Activated CD8-positive, alpha-beta T cell treated with anti-CD3 and anti-CD28 coated beads for 36 hours (primary cell): ENCODE measurements at places on chromosomes 12 and 14.

DNA sequence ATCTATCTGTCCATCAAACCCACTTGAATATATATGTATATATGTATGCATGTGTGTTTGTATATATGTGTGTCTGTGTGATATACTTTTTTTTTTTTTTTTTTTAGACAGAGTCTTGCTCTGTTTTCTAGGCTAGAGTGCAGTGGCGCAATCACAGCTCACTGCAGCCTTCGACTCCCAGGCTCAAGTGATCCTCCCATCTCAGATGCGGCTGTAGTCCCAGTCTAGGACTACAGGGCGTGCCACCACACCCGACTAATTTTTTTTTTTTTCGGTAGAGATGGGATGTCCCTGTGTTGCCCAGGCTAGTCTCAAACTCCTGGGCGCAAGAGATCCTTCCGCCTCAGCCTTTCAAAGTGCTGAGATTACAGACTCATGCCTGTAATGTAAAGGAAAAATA lies 13.0 kb upstream of the APOBEC1 start:
- no peak overlapping the region for H3K4me3 ChIP-seq
- peaks cover 9% of the 10 kb centered on the region for H3K4me1 ChIP-seq
- no peaks in the 10 kb centered on the region for H3K36me3 ChIP-seq

GRCh38 chr12:131642771-131643170 lies 68.1 kb upstream of the SFSWAP start:
- no peaks in the 10 kb centered on the region for H3K4me1 ChIP-seq
- no peak overlapping the region for H3K4me3 ChIP-seq
- peaks cover 11% of the 10 kb centered on the region for H3K27me3 ChIP-seq
- no peak overlapping the region for H3K27ac ChIP-seq
- H3K36me3 ChIP-seq: no peaks in the 10 kb centered on the region

- no peaks in the 10 kb centered on the region for H3K4me1 ChIP-seq
- no peaks in the 10 kb centered on the region for H3K27me3 ChIP-seq
- H3K36me3 ChIP-seq: no peaks in the 10 kb centered on the region
- no peak for DNase-seq
- no peak overlapping the region for H3K4me3 ChIP-seq
These were observed 183.7 kb upstream of the NTF3 start for GRCh38 chr12:5248230-5248629.

- peaks cover 27% of the 10 kb centered on the region for H3K4me1 ChIP-seq
- H3K27ac ChIP-seq: peak overlapping the region; percentile 57
- H3K36me3 ChIP-seq: peaks cover 8% of the 10 kb centered on the region
- H3K27me3 ChIP-seq: no peaks in the 10 kb centered on the region
These were observed 75.0 kb downstream of the DIP2B start for GRCh38 chr12:50579757-50580267.

- no peak within 1 kb of the TSS for H3K27ac ChIP-seq
- DNase-seq: no peak
- no peaks in the 10 kb centered on the region for H3K27me3 ChIP-seq
- no peak within 1 kb of the TSS for H3K4me3 ChIP-seq
- H3K36me3 ChIP-seq: no peaks in the 10 kb centered on the region
- H3K4me1 ChIP-seq: no peaks in the 10 kb centered on the region
These were observed at the start of gene RASSF9 for GRCh38 chr12:85836197-85837090. Gene RASSF9 (minus strand): TSS chr12:85836409. CDS start chr12:85836201, 208 bp downstream.

GRCh38 chr14:94542111-94542810 lies 19.0 kb upstream of the SERPINA4 start:
- no peak overlapping the region for H3K4me3 ChIP-seq
- DNase-seq: no peak
- no peak overlapping the region for H3K27ac ChIP-seq
- H3K27me3 ChIP-seq: peaks cover 12% of the 10 kb centered on the region

DNA sequence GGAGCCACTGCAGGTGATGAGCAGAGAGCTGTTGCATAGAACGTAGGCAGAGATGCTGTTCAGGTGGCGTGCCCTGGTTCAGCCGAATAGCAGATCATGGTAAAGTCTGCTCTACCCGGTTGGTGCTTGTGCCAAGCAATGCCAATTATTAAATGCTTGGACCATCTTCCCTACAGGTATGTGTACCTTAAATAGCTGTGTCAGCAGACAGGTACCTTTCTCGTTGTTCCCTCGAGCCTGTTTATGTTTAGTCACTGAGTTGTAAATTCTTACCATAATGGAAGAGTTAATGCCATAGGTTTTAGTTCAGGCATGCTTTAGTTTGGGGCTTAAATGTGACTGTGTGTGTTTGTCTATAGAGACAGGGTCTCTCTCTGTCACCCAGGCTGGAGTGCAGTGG lies 112.5 kb upstream of the CPM start:
- DNase-seq: no peak
- H3K4me3 ChIP-seq: no peak overlapping the region
- no peaks in the 10 kb centered on the region for H3K36me3 ChIP-seq
- peaks cover 26% of the 10 kb centered on the region for H3K27me3 ChIP-seq

GRCh38 chr14:100383727-100384158 lies 60.6 kb downstream of the SLC25A47 start:
- no peak overlapping the region for H3K27ac ChIP-seq
- H3K36me3 ChIP-seq: no peaks in the 10 kb centered on the region
- H3K4me3 ChIP-seq: no peak overlapping the region
- no peaks in the 10 kb centered on the region for H3K27me3 ChIP-seq
- peaks cover 16% of the 10 kb centered on the region for H3K4me1 ChIP-seq

DNA sequence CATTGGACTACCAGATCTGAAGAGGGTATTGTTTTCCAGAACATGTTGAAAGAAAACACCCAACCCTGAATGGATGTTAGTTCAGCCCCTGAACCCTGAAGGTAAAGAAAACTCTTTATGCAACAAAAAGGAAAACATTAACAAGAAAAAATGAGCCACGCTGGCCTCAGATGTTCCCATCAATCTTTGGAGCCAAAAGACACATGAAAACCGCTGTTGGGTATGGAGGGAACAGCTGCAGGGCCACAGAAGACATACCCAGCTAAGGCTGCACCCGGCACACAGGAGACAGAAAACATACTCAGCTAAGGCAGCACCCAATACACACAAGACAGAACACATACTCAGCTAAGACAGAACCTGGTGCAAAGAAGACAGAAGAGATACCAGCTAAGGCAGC lies 51.3 kb upstream of the GALNT9 start:
- H3K4me1 ChIP-seq: no peaks in the 10 kb centered on the region
- peaks cover 20% of the 10 kb centered on the region for H3K27me3 ChIP-seq
- H3K4me3 ChIP-seq: no peak overlapping the region
- H3K27ac ChIP-seq: no peak overlapping the region
- H3K36me3 ChIP-seq: no peaks in the 10 kb centered on the region

GRCh38 chr14:104516906-104517305 lies 62.7 kb upstream of the C14orf180 start:
- DNase-seq: no peak
- H3K27me3 ChIP-seq: peaks cover 3% of the 10 kb centered on the region
- H3K27ac ChIP-seq: no peak overlapping the region

- H3K4me1 ChIP-seq: peaks cover 58% of the 10 kb centered on the region
- peak overlapping the region; percentile 98 for H3K4me3 ChIP-seq
- H3K27ac ChIP-seq: peak overlapping the region; percentile 99
- H3K36me3 ChIP-seq: peaks cover 81% of the 10 kb centered on the region
- H3K27me3 ChIP-seq: no peaks in the 10 kb centered on the region
These were observed 1.7 kb downstream of the NACA start for GRCh38 chr12:56723352-56723751.

GRCh38 chr12:81354327-81354932 lies 276.6 kb downstream of the ACSS3 start:
- H3K27ac ChIP-seq: no peak overlapping the region
- DNase-seq: no peak
- H3K27me3 ChIP-seq: no peaks in the 10 kb centered on the region

GRCh38 chr12:64009321-64010068 lies 165.0 kb downstream of the SRGAP1 start:
- H3K27ac ChIP-seq: no peak overlapping the region
- H3K4me3 ChIP-seq: no peak overlapping the region
- H3K36me3 ChIP-seq: no peaks in the 10 kb centered on the region
- H3K4me1 ChIP-seq: no peaks in the 10 kb centered on the region

- H3K4me3 ChIP-seq: no peak overlapping the region
- H3K27ac ChIP-seq: no peak overlapping the region
- DNase-seq: no peak
- H3K36me3 ChIP-seq: no peaks in the 10 kb centered on the region
- no peaks in the 10 kb centered on the region for H3K4me1 ChIP-seq
These were observed 83.8 kb downstream of the GALNT9 start for GRCh38 chr12:132245521-132246101.

- no peak overlapping the region for H3K27ac ChIP-seq
- no peak for DNase-seq
- H3K4me1 ChIP-seq: no peaks in the 10 kb centered on the region
- no peak overlapping the region for H3K4me3 ChIP-seq
- no peaks in the 10 kb centered on the region for H3K27me3 ChIP-seq
These were observed 114.3 kb upstream of the PDZRN4 start for GRCh38 chr12:41073633-41074472.

- no peaks in the 10 kb centered on the region for H3K4me1 ChIP-seq
- H3K4me3 ChIP-seq: no peak overlapping the region
- no peak overlapping the region for H3K27ac ChIP-seq
- H3K36me3 ChIP-seq: no peaks in the 10 kb centered on the region
- H3K27me3 ChIP-seq: peaks cover 2% of the 10 kb centered on the region
- DNase-seq: no peak
These were observed 471.9 kb downstream of the RPS29 start for GRCh38 chr14:49114161-49114893.

DNA sequence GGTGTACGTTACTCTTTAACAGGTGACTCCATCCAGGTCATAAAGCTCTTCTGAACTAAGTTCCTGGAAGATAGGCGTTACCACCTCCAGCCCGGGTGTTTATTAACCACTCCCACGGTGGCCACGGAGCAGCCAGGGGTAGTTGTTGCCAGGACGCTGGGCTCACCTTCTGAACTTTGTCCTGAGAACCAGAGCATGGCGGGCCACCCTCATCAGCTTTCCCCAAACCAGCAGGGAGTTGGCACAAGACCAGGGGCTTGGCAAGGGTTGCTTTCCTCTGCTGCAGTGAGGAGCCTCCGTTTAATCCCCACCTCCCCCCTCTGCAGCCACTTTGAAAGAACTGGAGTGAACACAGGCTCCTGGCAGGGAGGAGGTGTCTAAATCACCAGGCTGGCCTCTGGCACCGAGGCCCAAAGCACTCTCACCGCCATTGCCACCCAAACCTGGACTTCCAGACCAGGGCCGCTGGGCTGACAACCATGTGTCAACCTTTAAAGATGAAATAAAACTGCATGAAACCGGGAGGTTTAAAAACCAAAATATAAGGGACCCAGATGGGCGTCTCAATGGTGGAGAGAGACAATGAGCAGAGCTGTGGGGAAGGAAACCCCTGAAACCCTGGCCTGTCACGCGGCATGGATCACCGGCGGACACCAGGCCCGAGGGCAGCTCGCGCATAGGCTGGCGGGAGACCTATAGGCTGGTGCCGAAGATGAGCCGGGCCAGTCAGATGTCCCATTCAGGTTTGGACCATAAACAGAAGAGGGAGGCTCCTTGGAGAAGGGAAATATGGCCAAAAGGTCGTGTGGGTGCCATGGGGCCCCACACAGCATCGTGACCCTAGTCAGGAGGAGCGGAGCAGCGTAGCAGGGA lies 30.9 kb upstream of the TDRD9 start:
- DNase-seq: no peak
- H3K4me3 ChIP-seq: no peak overlapping the region
- no peaks in the 10 kb centered on the region for H3K36me3 ChIP-seq

DNA sequence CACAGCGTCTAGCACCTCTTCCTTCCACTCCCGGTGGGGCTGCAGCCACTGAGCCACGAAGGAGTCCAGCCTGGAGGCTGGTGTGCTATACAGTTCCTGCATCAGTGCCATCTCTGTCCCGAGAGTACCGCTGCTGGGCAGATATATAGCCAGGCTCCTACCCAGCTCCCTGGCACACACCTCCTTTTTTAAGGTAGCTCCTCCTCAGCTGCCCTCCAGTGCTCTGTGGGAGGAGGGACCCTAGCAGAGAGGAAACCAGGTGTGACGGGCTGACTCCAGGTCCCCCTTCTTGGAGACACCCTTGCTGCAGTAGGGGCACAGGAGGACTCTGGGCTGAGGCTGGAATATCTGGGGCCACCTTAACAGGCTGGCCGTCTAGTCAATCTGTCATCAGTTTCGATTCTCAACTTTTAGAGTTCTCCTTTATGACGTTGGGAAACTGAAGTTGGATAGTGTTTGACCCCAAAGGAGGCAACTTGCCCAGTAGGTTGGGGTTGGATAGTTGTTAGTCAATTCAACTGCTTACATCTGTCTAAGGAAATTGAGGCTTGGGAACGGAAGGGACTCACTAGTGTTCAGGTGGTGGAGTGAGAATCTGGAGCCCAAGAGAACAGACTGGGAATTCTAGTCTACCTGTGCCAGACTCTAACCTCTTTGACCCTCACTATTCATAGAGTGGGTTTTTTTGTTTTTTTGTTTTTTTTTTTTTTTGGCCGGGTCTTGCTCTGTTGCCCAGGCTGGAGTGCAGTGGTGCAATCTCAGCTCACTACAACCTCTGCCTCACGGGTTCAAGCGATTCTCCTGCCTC lies at the start of gene OASL:
Gene OASL (minus strand): TSS at position 386 of the 808 bp plus-strand sequence. CDS start 275 bp downstream, at position 111.
- peaks cover 51% of the 10 kb centered on the region for H3K4me1 ChIP-seq
- DNase-seq: peak; percentile 65
- H3K27ac ChIP-seq: peak within 1 kb of the TSS; percentile 87
- peaks cover 2% of the 10 kb centered on the region for H3K36me3 ChIP-seq

- H3K36me3 ChIP-seq: no peaks in the 10 kb centered on the region
- no peak overlapping the region for H3K4me3 ChIP-seq
- H3K27ac ChIP-seq: no peak overlapping the region
- H3K27me3 ChIP-seq: no peaks in the 10 kb centered on the region
These were observed 465.5 kb upstream of the ATP2B1 start for GRCh38 chr12:90174198-90174510.

- H3K36me3 ChIP-seq: no peaks in the 10 kb centered on the region
- H3K27ac ChIP-seq: no peak overlapping the region
- DNase-seq: peak; percentile 79
- H3K4me3 ChIP-seq: no peak overlapping the region
- peaks cover 5% of the 10 kb centered on the region for H3K27me3 ChIP-seq
These were observed 1004.2 kb downstream of the TMEM121 start for GRCh38 chr14:106530423-106531107.

DNA sequence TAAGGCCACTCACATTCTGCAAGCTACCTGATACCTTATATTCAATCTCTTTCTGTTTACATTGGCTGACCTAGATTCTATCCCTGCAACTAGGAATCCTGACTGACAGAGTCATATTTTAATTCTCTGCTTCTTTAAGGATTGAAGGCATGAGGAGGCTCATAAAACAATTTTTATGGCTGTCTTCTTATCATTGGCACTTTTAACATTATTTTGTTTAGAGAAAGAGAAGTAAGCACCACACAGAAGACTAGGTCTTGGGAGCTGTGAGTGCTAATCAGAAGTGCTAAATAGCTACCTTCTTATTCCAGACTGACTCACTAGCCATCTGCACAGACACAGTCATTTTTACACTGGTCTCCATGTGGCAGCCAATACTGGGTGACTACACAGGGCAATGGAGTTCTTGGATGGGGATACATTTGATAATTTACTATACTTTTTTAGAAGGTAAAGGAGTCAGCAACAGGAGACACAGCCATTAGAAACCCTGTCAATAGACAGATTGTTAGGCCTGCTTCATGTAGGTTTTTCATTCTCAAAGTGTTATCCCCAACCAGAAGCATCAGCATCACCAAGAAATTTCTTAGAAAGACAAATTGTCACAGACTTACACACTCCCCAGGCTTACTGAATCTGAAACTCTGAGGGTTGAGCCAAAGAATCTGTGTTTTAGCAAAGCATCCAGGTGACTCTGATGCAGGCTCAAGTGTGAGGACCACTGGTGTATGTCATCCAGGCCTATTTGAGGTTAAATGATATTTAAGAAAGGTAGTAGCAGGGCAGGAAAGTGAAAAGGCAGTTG lies 214.1 kb downstream of the DUSP6 start:
- H3K4me3 ChIP-seq: no peak overlapping the region
- H3K27me3 ChIP-seq: no peaks in the 10 kb centered on the region
- H3K4me1 ChIP-seq: peaks cover 30% of the 10 kb centered on the region
- H3K36me3 ChIP-seq: no peaks in the 10 kb centered on the region
